ENCODE measurements at places on chromosomes 1 and 21.

DNA sequence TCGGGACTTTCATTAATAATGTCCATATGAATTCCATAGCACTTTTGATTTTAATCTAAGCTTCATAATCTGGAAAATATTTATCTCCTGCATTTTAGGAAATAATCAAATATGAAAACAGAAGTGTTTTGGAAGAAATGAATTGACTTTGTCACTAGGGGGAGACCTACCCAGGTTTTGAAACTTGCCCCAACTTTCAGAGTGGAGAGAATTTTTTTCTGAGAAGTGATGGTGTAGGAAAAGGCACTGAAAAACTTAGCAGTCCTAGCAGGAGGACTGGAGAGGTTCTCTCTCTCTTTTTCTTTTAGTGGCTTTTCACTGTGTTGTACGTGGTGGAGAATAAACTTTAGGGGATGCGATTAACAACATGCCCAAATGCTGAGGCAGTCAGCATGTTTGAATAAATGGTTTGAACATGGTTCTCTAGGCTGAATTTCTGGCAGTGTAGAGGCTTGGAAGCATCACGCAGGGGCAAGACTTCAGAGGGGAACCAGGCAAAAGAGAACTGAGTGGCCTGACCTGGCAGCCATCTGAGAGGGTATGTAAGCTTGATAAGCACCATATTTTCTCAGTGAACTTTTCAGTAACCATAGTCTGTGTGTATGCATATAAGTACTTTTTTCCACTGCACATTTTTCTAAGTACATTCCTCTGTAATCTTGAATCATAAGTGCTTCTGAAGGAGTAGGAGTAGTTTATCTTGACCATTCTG lies 68.3 kb upstream of the NEK7 start:
- DNase-seq = no peak

DNA sequence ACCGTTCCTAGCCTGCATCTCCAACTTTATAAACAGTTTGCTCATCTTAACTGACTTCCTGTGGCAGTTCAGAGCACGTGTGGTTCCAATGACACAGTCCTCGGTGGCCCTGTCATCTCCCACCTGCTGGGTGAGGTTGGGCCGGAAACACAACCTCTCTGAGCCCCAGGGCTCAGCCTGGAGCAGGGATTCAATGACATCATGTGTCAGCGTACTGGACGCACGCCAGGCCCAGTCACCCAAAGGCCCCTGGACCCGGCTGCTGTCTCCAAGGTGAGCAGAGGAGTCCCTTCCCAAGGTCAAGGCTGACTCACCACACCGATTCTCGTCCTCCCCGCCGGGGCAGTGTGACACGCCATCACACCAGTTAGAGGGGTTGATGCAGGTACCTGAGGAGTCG lies 19.9 kb downstream of the TMPRSS2 start:
- DNase-seq = no peak

GRCh38 chr1:191609305-191609704 lies 549.0 kb upstream of the RGS18 start:
- DNase-seq = no peak

GRCh38 chr1:152458384-152459185 lies 44.5 kb upstream of the CRNN start:
- peak; percentile 75 for DNase-seq

DNA sequence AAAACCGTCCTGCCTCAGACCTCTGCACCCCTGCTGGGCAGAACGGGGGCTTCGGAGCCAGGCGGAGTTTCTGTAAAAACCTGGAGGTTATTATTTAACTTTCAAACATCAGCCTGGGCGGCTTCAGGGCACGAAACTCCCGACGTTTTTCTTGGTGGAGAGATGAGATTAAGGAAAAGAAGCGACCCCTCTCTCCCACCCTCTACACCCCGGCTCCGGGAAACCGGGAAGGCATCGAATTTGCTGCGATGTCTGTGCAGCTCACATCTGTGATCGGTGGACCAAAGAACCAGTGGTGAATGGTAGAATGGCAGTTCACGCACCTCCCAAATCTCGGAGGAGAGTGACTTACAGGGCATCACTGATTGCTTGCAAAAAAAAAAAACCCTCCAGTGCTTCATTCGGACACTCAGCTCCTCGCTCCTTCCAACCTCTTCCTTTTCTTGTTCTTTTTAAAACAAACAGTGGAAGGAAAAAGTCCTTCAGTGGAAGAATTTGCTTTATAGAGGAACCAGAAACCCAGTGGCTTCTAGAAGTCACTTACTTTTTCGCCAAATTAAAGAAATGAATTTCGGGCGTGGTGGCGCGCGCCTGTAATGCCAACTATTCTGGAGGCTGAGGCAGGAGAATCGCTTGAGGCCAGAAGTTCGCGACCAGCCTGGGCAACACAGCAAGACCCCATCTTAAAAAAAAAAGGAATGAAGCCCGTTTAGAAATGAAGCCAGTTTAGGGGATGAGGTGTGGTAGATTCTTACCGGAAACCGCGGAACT lies 884 bp downstream of the PHACTR4 start:
- peak; percentile 6 for DNase-seq

DNA sequence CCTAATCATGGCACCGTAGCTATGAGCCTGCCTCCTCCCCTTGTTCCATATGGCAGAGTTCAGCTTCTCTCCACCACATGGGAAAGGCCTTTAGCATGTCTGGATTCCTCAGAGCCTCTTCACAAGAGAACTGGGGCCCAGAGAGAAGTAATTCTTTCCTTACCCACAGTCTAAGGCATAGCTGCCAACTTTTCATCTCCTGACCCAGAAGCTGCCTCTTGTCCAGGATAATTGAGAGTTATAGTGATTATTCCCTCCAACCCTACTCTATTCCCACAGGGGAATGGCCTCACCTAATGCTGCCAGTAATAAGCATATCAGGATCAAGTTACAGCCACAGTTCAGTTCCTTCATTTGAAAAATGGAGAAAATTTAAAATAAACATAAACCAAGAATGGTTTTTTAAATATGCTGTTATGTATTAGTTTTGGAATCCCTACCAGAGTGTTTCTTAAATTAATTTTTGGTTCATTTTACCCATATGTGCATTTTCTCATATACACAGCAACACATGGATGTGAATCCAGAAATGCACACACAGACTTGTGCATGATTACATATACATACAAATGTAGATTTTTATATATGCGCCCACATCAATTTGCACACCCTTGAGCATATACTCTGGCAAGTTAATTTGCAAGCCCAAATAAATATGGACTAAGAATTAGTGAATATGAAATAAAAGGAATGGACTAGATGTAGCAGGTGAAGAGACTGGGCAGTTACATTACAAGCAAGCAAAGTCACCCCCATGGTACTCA lies 63.9 kb upstream of the WARS2 start:
- no peak for DNase-seq

- no peak for DNase-seq
Observed at GRCh38 chr1:39729030-39729429, 9.7 kb upstream of the PPIE start.

DNA sequence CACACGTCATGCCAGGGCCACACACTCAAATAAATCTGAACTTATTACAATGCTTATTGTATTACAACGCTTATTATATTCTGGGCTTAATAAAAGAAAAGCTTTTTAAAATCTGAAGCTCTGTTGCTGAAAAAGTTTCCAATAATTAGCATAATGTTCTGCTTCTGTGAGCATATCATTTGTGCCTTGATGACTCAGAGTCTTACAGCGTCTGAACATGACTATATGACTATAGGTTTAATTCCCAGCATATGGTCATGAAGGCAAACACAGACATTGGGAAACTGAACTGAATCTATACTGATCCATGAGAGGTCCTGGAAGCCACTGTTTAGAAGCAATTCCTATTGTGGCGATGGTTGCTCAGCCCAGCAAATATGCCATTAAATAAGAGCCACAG lies 66.3 kb downstream of the SIM2 start:
- no peak for DNase-seq

DNA sequence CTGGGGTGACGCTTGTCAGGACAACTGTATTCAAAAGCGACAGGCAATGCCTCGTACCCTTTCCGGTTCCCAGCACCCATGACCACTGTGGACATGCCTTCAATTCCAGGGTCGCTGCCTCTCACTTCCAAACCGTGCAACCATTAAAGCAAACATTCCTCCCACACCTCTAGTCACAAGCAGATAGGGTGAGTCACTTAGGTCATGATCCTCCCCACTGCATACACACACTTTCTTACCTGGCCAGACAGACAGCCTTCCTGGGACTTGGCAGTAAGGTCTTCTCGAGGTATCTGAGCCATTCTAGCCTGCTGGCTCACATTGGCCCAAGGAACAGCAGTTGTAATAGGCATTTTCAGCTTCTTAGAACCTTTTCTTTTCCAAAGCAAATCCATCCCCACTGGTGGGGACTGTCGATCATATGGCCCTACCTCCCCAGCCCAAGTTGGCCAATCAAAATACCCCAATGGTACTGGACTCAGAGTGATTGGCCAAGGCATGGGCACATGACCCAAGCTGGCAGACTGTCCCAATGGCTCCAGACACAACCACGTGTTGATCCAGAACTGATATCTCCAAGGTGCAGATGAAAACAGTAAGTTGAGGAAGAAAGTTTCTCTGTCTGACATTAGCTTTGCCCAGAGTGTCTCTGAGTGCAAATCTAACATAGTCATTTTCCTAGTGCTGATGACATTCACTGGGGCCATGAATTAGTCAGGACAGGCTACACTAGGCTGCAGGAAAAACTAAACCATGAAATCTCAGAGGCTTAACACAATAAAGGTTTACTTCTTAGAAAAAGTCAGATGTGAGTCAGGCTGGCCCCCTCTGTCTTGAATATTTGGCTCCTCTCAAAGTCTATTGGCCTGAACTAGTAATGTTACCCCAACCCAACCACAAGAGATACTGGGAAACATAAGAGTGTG lies 113.8 kb downstream of the RRAGC start:
- DNase-seq = no peak

DNA sequence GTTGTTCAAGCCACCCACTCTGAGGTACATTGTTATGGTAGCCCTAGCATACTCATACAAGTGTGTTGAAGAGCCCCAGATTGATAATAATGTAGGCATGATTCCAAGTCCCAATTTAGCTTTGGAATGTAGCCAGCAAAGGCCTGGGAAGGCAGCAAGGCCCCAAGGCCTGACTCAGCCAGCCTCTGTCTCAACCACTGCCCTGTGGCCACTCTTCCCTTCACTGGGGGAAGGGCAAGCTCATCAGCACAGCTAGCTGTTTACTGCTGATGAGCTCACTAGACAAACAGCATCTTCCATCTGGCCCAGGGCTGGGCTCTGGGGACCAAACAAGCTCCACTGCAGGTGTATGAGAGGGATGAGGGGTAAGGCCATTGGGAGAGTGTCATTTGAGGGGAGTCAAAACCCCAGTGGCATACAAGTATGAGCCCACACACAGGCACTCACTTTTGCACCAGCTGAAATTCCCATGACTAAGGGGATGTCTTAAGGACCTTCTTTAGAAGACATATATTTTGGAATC lies 2.2 kb upstream of the IRF6 start:
- DNase-seq = no peak

DNA sequence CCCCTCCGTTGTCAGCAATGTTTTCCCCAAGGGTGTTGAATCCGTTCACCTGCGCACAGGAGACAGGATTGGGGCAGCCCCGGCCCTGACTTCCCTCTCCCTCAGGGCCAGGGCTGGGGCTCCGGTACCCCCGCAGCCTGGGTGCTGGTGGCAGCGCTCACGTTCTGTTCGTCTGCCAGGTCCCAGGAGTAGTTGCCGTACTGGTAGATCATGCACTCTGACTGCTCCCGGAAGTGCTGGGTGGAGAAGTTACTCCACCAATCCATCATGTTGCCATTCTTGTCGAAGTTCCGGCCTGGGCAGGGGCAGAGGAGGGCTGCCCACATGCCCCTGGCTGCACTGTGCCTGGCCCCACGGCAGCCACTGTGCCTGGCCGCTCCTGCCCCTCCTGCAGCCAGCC lies 6.1 kb downstream of the PRXL2B start:
- DNase-seq = no peak

DNA sequence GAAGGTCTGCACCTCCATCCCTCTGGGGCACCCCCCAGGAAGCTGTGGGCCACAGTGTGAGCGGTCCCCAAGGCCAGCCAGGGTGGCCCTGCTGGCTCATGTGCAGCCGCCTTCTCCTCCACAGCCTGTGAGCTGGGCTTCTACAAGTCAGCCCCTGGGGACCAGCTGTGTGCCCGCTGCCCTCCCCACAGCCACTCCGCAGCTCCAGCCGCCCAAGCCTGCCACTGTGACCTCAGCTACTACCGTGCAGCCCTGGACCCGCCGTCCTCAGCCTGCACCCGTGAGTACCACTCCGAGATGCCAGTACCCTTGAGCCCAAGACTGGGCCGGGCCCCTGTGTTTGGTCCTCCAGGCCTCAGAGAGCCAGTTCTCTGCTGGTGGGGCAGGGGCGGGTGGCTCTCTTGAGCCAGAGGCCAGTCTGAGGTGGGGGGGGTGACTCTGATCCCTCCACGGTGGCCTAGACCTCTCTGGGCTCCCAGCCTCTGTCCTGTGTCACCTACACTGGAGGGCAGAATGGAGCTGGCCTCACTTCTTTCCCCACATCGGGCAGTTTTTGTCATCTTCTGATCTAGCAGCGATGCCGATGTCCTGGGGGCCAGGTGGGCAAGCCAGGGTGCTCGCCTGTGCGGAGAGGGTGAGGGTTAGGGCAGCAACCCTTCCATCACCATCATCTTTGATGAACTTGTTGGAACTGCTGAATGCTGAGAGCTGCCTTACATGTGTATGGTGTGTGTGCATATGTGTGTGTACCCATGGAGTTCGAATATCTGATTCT lies 23.3 kb downstream of the EPHA8 start:
- DNase-seq = no peak

GRCh38 chr1:91803847-91804545 lies 82.0 kb downstream of the TGFBR3 start:
- peak; percentile 52 for DNase-seq

DNA sequence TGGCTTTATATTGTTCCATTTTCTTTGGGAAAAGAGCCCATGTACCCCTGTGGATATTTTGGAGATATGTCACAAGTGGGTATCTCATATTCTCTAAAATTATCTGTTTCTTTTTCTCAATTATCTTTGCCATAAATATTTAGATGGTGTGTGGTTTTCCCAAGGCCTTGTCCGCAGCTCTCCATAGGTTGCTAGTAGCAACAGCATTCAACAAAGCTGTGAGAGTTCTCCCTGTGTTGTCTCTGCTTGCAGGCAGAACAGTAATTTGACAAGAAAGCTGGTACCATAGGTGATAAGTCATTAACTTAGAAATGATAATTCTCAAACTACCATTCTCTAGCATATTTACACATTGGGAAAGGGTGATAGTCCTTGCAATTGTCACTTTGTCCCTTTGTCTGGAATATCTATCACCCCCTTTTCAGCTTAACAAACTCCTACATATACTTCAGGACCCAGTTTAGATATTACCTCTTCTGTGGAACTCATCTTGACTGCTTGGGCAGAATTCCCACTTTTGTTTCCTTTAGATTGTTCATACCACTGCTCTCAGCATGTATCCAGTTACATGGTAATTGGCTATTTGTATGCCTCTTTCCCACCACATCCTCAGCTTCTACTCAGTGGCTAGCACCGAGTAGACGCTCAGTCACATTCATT lies 8.9 kb downstream of the CD101 start:
- no peak for DNase-seq
